ENCODE measurements at places on chromosomes 5 and 9. TPM values are rescaled to one million over a fixed set of nuclear protein-coding genes. Genes with fewer than 3 reads are reported as not detected.

- no peak for DNase-seq
These were observed 54.1 kb upstream of the GRAMD2B start for GRCh38 chr5:126369083-126369482.

DNA sequence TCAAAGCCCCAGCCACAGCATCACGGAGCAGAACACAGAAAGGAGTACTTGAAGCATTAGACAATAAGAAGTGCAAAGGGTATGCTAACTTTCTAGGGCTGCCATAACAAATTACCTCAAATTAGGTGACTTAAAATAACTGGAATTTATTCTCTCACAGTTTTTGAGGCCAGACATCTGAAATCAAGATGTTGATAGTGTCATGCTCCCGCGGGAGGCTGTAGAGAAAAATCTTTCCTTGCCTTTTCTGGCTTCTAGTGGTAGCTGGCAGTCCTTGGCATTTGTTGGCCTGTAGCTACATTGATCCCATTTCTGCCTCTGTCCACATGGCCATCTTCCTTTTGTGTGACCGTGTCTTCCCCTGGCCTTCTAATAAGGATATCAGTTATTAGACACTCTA is 51.9 kb upstream of the SPDL1 start:
- DNase-seq = no peak

Gene GPR107
- total RNA-seq = 27.4 TPM

Gene TAS2R1
- 0.32 TPM for total RNA-seq

DNA sequence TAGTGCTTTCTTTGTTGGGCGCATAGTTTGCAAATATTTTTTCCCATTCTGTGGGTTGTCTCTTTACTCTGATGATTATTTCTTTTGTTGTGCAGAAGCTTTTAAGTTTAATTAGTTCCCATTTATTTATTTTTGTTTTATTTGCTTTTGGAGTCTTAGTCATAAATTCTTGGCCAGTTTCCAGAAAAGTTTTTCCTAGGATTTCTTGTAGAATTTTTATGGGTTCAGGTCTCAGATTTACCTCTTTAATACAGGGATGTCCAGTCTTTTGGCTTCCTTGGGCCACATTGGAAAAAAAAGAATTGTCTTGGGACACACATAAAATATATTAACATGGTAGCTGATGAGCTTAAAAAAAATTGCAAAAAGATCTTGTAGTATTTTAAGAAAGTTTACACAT is 122.0 kb downstream of the WDR70 start:
- DNase-seq = peak; percentile 48

DNA sequence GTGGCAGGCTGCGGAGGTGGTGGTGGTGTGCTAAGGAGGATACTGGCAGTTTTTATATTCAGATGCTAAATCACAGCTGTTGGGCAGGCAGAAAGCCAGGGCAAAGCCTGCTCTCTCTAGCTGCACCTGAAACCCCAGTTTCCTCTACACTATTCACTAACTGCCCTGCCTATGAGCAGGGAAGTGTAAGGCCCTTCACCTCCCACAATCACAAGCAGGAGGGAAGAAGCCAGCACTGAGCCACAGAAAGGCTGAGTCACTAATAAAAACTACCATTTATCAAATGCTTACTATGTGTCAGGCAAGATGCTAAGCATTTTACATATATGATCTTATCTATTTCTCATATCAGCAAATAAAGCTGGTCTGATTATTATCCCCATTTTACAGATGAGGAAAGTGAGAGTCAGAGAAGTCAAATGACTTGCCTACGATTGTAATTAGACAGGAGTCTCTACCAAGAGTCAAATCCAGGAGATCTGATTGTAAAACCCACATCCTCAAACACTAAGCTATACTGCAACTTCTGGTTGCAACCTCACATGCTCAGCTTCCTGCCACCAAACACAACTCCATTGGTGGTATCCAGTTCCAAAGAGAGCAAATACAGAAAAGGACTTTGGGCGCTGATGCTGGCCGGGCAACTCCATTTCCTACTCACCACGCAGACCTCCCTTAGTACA is 17.7 kb upstream of the IL6ST start:
- DNase-seq = peak; percentile 80

- DNase-seq = no peak
These were observed 2.3 kb upstream of the FUT7 start for GRCh38 chr9:137034039-137034708.
